ENCODE measurements at places on chromosomes 13 and 19.
A peak's percentile ranks its signal among the peaks of the same experiment; 100 is the strongest.

GRCh38 chr13:23320926-23321534, 112.5 kb downstream of the SACS start:
- DNase-seq = no peak

DNA sequence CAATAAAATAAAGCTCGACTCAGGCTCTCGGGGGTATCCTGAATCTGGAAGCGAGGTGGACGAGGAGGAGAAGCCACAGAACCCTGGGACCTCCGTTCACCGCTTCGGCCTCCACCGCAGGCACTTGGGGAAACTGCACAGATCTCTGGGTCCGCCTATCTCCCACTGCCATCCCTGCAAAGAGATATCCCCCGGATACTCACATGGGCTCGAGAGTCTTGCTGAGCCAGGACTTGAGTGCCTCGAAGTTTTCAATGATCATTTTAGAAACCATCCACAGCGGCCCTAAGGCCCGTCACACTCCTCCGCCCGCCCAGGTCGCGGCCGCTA, 589 bp downstream of the RBM26 start:
- no peak for DNase-seq

- no peak for DNase-seq
Measured at GRCh38 chr13:51729866-51730553, 74.0 kb downstream of the DHRS12 start.

- no peak for DNase-seq
Measured at GRCh38 chr13:40589285-40590109, 76.9 kb downstream of the FOXO1 start.

GRCh38 chr13:107642831-107643230, 572.5 kb downstream of the LIG4 start:
- DNase-seq = no peak

- DNase-seq = no peak
Measured at GRCh38 chr13:63731896-63732295, 2316.2 kb upstream of the PCDH20 start.

DNA sequence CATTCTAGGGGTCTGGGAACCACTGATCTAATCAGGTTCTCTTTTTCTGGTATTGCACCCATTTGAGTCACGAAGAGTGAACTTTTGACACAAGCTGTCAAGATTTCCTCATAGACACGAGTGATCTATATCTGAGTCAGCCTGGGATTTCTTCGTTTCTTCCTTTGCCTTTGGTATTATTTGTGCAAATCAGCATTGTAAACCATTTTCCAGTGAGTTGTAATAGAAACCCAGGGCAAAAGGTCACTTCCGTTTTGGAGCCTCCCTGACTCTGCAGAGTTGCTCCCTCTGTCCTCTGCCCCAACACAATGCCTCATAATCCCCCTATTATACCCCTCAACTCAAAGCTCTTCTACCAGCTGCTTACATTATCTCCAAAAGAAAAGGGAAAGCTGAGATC, 615.1 kb downstream of the EFNB2 start:
- no peak for DNase-seq

GRCh38 chr13:109135018-109135417, 505.6 kb downstream of the MYO16 start:
- DNase-seq = no peak

GRCh38 chr19:32041681-32042292, 303.6 kb upstream of the ZNF507 start:
- DNase-seq = no peak

DNA sequence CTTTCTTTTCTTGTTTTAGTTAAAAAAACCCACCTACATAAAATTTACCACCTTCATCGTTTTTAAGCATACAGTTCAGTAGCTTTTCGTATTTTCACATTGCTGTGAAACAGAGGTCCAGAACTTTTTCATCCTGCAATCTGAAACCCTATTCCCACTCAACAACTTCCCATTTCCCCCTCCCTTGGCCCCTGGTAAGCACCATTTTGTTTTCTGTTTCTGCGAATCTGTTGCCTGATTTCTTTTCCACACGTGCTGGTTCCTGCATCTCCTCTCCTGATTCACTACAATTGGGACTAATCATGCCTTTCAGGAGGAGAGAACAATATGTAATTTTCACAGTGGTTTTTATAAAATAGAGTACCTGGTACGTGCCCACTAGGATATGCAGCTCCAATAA, 149.2 kb upstream of the RNF113B start:
- no peak for DNase-seq

GRCh38 chr13:91401920-91402319, 3.5 kb downstream of the GPC5 start:
- DNase-seq = no peak

DNA sequence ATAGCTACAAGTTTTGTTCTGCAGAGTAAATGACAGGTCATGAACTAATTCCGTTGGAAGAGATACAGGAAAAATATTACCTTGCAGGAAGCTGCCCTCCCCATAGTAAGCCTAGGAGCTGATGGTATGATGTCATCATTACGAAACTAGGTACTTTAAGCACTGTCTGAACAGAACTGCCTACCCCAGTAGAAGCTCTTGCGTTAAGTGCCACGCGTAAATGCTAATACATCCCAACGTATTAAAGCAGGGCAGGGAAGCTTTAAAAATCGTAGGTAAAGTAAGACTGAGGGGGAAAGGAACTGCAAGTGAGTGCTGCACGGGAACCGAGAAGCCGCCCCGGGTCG, 572 bp downstream of the UGGT2 start:
- DNase-seq = peak; percentile 22

Measured in GM12891 (cell line).